ENCODE measurements at places on chromosomes 16 and 17.

DNA sequence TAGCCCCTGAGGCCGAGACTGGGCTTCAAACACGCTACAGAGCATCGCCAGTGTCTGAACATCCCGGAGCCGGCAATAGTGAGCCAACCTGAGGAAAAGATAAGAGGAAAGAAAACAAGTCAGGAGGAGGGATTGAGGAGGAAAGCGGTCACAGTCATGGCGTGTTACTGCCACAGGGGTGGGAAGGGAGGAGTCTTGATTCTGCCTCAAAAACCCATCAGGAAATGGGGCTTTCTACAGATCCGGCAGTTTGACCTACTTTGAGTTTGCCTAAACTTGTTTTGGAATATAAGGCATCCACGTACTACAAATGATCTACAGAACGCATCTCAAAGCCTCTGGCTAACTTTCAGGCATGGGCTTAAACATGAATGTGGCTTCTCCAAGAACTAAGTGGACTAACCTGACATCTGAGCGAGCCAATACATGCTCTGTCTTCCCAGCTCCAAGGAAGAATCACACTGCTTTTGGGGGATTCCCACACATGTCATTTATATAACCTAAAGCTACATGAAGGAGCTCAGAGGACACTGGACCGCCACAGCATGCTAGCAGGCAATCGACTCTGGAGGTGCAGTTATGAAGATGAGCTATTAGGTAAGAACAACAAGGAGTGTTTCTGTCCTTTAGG is 96.6 kb downstream of the WDR59 start:
- no peak for DNase-seq

- DNase-seq = no peak
Measured at GRCh38 chr17:80220736-80221215, 549 bp downstream of the SLC26A11 start.

DNA sequence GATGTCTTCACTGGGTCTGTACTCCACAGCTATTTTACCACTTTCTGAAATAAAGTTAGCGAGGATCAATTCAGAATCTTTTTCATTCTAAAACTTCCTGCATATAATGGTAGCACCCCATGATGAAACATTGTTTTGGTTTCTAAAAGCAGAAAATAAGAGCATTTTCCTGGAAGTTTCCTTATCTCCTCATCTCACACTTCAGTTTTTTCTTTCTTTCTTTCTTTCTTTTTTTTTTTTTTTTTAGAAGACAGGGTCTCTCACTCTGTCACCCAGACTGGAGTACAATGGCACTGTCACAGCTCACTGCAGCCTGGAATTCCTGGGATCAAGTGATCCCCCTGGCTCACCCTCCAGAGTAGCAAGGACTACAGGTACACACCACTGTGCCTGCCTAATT is 10.3 kb downstream of the RDM1 start:
- DNase-seq = no peak

- DNase-seq = no peak
Measured at GRCh38 chr16:57503366-57503765, 17.1 kb upstream of the DOK4 start.

- DNase-seq = no peak
Measured at GRCh38 chr17:57092171-57092570, 7.1 kb downstream of the AKAP1 start.

- DNase-seq = no peak
Measured at GRCh38 chr17:57944908-57945307, 10.3 kb downstream of the CUEDC1 start.

- DNase-seq = peak; percentile 6
Measured at GRCh38 chr17:3004150-3004801, 59.1 kb downstream of the OR1D5 start.

GRCh38 chr16:11431915-11432465 is 86.7 kb downstream of the RMI2 start:
- DNase-seq = no peak
